ENCODE measurements at places on chromosomes 1 and 21.

- no peak for DNase-seq
Observed at GRCh38 chr1:45863218-45863617, 59.8 kb downstream of the MAST2 start.

- peak; percentile 75 for DNase-seq
Observed at GRCh38 chr1:28208818-28209441, 23.9 kb downstream of the DNAJC8 start.

DNA sequence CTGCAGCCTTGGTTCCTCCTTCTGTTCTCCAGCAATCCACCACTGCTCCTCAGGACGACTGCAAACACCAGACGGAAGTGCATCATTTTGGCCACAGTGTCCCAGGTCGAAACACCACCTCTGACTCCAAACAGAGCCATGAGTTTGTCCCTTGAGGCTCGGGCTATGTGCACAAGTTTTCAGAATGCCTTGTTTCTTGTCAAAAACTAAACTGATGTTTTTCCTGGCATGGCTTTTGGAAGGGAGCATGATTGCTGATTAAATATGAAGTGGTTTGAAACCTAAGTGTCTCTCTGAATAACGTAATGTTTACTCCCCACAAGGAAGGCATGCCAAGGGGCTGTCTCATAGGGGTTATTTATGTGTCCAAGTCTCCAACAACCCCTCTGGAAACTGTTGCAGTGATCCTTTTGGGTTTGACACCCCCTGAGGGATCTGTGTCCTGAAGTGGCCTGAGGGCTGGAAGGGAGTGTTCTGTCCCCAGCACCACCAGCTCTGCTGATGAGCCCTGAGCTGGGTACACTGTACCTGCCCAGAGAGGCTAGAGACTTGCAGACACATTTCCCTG, 132.7 kb downstream of the PLPP3 start:
- DNase-seq = no peak

DNA sequence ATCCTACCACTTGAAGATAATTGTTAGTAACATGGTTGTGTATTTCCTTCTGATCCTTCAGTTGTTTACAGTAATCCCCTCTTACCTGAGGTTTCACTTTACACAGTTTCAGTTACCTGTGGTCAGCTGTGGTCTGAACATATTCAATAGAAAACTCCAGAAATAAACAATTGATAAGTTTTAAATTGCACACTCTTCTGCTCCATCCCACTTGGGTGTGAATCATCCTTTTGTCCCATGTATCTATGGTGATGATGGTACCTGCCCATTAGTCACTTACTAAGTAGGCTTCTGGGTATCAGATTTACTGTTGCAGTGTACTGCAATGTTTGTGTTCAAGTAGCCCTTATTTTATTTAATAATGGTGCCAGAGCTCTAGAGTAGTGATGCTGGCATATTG, 62.5 kb downstream of the OSBPL9 start:
- no peak for DNase-seq

DNA sequence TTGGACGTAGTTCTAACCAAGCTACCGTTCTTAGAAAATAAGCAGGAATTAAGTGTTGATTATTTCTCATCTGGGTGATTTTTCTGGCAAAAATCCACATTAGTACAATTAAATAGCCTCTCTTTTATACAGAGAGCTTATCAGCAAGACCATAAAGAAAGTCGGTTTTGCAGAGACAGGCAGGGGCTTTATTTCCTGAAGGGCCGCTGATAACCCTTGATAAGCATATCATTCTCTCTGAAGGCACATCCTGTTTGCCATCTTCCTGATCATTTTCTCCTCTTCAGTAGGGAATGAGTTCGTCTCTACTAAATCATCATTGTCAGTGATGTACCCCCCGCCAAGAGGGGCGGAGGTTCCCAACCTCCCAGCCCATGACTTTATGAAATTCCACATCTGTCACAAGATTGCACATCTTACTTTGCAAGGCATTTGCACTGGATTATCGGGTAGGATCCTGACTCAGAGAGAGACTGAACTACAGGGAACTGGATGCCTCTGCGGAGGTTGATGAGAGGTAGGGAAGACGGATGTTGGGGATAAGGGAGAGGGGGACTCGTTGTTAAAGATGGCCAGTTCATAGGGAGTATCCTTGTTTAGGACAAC, 115.7 kb downstream of the KCNJ6 start:
- DNase-seq = no peak

DNA sequence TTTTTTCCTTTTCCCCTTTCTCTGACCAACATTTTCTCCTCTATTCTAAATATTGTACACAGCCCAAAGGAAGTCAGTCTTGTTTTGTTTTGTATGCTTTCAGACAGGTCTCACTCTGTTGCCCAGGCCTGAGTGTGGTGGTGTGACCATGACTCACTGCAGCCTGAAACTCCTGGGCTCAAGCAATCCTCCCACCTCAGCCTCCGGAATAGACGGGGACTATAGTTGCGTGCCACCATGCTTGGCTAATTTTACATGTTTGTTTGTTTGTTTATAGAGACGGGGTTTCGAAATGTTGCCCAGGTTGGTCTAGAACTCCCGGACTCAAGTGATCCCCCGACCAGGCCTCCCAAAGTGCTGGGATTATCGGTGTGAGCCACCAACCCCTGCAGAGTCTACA, 72.8 kb downstream of the NRIP1 start:
- no peak for DNase-seq

GRCh38 chr1:165876121-165876520, 48.7 kb downstream of the UCK2 start:
- DNase-seq = no peak

- DNase-seq = no peak
Observed at GRCh38 chr1:79549201-79549600, 542.7 kb upstream of the ADGRL4 start.

DNA sequence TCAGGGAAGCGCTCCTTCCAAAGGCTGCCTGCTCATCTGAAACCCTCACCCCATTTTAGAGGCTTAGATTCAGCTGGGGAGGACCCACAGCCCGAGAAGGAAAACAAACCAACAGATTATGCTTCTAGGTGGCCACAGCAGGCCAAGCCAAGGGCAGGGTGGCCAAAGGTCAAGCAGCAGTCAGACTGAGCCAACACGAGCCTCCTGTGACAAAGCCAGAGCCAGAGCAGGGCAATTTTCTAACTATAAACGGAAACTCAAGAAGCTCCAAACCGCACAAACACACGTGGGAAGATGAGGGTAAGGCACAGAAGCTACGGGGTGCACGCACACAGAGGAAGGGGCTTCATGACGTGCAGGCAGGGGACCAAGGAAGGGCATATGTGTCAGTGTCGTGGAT, 64.1 kb downstream of the PLEKHA6 start:
- no peak for DNase-seq

- DNase-seq = no peak
Observed at GRCh38 chr1:202890392-202890791, 1.4 kb upstream of the RABIF start.

DNA sequence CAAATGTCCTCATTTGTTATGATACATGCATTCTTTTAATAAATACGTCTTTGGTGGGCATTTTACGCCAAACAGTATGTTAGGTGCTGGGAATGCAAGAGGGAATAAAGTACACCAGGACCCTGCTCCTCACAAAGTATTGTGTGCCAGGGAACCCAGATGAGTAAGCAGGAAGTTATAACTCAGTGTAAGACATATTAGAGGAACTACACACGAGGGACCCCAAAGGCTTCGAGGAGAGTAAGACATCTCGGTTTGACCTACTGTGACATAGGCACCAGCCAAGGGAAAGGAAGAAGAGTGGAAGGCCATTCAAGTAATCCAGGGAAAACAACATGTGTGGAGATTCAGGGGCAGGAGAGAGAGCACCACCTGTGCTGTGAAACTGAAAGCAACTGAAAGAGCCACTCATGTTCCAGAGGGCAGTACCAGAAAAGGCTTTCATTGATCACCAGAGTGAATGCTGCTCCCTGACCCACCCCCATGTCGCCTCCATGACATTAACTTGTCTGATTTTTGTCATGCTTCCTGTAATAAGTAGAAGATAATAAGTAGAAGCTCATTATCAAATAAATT, 542.5 kb upstream of the PKN2 start:
- no peak for DNase-seq

All from Kasumi-1 (cell line).